ENCODE measurements at places on chromosomes 6 and 20.

DNA sequence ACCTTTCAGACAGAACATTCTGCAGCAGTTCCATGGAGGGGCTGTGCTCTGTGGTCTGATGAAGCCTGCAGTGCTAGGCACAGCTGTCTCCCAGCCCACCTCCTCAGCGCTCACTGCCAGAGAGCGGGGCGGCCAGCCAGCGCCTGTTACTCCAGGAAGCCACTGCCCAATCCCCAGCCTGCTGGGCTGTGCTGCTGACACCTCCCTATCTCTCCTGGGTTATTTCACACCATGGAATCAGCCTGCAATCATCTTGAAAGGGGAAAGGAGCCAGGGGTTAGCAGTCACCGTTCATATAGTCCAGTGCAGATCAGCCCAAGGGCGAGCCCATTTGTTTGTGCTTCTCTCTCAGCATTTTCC lies 46.3 kb upstream of the NHSL1 start:
- no peak for DNase-seq

DNA sequence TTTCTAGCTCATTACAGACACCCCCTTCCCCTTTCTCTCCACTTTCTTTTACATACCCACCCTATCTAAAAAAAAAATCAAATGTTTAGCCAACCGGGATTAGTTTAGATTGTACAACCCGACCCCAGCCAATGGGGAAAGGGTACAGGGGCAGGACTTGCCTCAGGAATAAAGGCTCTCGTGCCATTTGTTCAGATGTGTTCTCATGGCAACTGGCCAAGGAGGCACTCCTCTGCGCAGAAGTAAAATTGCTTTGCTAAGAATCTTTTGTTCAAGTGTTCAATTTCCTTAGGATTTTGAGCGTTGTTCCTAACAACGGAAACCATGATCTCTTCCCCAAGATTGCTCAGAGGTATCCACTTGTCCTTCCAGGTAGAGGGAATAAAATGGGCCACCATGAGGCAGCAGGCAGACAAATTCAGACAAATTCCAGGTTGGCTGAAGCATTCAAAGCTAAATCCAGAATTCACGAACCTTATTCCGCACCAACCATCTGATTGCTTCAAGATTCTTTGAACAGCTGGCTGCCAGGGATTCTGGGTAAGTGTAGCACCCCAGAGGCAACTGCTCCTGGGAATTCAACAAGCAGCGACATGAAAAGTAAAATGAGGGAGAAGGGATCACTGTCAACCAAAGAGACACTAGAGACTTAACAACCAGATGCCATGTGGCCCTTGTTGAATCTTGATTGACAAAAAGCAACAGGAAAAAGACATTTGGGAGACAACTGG lies 431.8 kb downstream of the PREX1 start:
- DNase-seq, result no peak

DNA sequence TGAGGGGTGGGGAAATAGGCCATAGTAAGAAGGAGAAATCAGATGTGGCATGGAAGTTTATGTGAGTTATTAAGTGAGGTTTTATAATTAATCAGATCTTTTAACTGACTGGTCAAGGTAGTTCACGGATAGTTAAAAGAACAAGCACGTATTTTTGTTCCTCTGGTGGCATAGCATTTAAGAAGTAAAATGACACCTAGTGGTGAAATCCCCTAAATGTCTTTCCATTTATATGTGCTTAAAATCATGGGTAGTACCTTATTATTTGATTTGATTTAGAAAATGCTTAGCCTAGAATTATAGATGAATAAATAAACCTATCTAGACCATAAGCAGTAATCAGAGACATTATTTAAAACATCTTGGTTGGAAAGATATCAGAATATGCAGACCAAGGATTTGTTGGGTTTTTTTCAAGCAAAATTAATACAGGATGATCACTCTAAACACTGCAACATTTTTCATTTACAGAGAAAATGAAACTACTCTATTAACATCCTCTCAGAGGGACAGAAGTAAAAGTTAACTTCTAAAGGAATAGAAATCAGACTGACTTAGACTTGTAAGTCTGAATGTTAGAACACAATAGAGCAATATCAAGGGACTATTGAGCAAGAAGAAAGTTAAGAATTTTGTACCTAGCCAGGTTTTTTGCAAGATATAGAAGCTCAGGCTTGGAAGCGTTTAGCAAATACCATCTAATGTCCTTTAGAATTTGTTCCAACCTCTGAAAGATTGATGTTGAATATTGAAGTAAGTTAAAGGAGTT lies 81.1 kb downstream of the STXBP5 start:
- no peak for DNase-seq

- no peak for DNase-seq
These were observed 228.7 kb downstream of the KHDRBS2 start for GRCh38 chr6:62057300-62057699.

- DNase-seq, result no peak
These were observed 636.9 kb downstream of the MMUT start for GRCh38 chr6:48826152-48826515.

DNA sequence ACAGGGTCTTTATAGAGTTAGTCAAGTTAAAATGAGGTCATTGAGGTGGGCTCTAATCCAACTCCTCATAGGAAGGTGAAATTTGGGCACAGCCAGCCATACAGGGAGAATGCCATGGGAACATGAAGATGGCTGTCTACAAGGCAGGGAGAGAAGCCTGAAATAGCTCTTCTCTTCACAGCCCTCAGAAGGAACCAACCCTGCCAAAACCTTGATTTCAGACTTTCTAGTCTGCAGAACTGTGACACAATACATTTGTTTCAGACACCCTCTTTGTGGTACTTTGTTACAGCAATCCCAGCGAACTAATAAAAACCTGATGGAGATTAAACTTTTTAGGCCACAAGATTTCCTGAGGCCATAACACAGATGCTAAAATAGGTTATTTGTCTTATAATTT lies 43.1 kb upstream of the HECA start:
- DNase-seq, result no peak

GRCh38 chr6:87675004-87675681 lies 26.9 kb downstream of the AKIRIN2 start:
- DNase-seq, result no peak

- no peak for DNase-seq
These were observed 109.0 kb downstream of the ATG5 start for GRCh38 chr6:106216527-106216926.

- peak; percentile 28 for DNase-seq
These were observed 327.5 kb downstream of the SYNE1 start for GRCh38 chr6:152309648-152310047.

Measured in effector CD8-positive, alpha-beta T cell (primary cell).